ENCODE measurements at places on chromosomes 3 and 15. TPM values are rescaled to one million over a fixed set of nuclear protein-coding genes. Genes with fewer than 3 reads are reported as not detected.
A peak's percentile ranks its signal among the peaks of the same experiment; 100 is the strongest.

- no peak for DNase-seq
Observed at GRCh38 chr3:31251083-31251482, 281.6 kb upstream of the STT3B start.

GRCh38 chr3:18211116-18211515 lies 214.0 kb downstream of the SATB1 start:
- DNase-seq: no peak

- peak; percentile 48 for DNase-seq
Observed at GRCh38 chr3:141255846-141256261, 24.2 kb downstream of the PXYLP1 start.

DNA sequence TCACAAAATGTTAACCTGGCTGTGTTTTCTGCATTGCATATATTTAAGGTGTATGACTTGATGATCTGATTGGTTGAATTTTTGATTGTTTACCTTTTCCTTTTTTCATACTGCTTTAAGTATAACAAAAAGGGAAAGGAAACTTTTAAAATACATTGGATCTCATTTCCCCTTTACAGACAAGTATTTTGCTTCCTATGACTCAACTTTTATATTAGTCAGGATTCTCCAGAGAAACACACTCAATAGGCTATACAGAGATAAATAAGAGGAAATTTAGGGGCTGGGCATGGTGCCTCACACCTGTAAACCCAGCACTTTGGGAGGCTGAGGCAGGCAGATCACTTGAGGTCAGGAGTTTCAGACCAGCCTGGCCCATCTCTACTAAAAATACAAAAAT lies 205.8 kb downstream of the TJP1 start:
- no peak for DNase-seq

DNA sequence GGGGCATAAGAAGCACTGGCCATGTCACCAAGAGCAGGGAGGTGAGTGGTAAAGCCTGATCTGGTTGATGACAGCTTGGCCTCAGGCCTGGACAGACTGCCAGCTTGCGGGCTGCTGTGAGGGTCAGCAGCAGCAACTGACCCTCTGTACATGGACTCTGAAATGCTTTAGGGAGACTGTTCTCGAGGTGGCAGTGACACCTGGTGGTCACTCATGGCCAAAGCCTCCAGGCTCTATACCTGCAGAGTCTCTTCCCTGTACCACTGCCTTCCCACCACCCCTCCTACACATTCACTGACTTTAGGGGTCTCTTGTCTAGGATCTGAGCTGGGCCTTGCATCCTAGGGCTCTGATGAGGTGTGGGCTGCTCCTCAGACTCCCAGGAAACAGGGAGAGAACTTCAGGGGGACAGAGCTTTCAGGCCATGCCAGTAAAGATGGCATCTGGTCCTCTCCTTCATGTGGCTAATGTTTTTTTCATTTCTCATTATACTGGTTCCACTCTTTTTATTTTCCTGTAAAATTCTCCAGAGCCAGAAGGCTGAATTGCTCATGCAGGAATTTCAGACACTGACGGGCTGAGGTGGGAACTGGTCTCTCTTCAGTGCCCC lies 17.2 kb upstream of the TIMP4 start:
- peak; percentile 73 for DNase-seq

GRCh38 chr15:68994981-68995761 lies 19.3 kb upstream of the NOX5 start:
- no peak for DNase-seq

DNA sequence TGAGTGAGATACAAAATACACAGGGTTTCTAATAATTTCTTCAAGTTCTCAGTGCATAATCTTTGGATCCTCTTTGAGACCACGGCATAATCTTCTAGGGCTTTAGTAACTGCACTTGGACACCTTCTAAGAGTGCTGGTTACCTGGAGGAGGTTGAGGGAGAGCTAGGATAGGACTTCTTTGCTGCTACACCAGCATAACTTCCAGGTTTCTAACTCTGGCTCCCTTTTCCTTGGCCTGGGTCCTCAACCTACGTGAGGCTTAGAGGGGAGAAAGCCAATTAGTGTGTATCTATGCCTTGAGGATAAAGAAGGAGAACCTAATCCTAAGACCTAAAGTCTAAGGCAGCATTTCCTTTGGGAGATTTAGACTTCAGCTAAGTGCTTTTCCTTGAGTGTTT lies 184.8 kb downstream of the LSAMP start:
- no peak for DNase-seq

- no peak for DNase-seq
Observed at GRCh38 chr3:127565711-127566110, 24.8 kb downstream of the TPRA1 start.

DNA sequence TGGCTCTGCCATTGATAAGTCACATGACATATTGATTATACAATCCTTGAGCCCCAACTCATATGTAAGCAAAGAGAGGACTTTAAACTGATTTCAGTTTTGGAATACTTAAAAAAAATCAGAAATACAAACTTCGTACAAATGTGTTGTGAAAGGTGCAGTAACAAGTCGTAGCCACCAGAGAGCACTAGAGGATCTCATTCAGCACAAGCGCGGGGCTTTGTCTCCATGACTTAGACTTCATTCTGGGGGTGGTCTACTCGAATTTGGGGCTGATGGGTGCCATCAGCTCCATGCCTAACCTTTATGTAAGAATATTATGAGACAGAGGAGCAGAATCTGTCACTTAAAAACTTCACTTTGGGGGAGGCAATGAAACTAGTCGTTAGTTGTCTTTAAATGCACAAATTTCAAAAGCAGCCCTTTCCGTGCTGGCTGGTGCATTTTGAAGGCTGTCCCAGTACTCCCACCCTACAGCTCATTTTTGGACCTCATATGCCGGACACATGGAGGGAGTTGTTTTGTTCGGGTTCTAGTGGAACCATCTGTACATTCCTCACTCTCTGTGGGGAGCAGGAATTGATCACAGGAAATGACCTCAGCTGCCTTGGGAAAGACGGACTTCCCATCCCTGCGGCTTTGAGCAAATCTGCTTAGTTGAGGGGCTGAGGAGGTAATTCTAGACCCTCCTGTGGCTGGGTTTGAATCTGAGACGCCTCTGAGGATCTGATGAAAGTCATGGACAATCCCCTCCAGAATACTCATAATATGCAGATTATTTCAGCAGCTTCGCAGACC lies 27.5 kb upstream of the MASP1 start:
- peak; percentile 39 for DNase-seq

The SI gene
- 17.4 TPM for total RNA-seq

The DAZL gene
- not detected for total RNA-seq

Data from stomach (tissue), 19 donors.